ENCODE measurements at places on chromosomes 7 and 10.

DNA sequence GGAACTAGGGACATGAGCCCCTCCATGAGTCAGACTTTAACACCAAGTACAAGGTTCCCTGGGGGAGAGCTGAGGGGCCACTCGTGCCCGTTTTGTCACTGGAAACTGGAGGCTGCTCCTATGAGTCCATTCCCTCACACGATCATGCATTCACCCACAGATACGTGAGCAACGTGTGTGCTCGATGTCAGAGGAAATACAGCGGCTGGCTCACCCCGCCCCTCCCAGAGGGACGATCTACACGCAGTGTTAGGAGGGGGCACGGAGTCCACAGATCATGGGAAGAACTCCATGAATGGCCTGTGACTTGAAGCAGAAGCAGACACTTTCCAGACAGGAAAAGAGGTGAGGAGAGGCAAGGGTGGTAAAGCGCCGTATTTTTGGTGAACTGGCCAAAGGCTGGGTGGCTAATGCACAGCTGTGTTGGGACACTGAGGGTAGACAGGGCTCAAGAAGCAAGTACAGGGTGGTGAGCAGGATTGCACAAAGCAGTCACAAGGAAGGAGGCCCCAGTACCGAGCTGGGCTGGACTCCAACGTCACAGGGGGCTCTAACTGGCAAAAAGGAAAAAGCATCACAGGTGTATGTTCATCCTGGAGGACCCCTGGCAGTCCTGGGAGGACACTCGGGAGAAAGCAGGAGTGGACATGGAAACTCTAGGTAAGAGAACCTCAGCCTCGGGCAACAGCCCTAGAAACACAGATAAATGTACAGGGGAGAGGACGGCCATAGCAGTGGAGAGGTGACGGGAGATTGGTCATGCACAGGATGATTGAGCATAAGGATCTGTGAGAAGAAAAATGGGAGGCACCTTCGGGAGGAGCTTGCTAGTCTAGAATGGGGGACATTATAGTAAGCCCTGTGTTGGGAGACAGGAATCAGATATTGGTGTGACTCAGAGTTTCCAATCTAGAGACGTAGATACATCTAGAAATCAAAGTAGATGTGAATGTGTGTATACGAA lies 41.2 kb downstream of the TNS3 start:
- DNase-seq: no peak

- DNase-seq: no peak
These were observed 13.2 kb downstream of the SGPL1 start for GRCh38 chr10:70828923-70829322.

GRCh38 chr7:100978300-100978699 lies 8.9 kb downstream of the MUC12 start:
- no peak for DNase-seq

DNA sequence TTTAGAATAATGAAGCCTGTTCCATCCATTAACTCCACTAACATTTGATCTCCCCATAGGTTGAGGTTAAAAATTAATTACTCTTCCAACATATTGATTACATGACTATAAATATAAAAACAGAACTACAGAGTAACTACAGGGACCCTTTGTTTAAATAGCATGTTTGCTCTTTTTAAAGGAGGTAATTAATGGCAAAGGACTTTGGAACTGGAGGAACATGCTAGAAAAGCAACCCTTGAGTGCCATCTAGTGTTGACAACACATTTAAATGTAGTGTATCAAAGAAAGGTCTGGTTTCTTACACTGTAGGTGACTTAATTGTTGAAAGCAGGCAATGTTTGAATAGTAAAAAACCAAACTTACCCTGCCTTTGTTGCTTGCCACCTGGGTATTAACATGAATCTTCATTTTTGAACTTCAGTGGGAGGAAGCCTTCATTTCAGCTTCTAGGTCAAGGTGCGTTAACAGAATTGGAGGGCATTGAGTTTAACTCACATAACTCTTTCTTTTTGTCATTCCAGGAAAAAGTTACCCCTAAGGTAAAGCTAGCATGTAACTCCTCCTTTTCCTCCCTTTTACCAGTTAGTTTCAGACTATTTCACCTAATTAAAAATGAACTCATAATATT lies 52.6 kb upstream of the CAPZA2 start:
- peak; percentile 87 for DNase-seq

GRCh38 chr10:85600026-85600743 lies 766.4 kb downstream of the GRID1 start:
- no peak for DNase-seq

DNA sequence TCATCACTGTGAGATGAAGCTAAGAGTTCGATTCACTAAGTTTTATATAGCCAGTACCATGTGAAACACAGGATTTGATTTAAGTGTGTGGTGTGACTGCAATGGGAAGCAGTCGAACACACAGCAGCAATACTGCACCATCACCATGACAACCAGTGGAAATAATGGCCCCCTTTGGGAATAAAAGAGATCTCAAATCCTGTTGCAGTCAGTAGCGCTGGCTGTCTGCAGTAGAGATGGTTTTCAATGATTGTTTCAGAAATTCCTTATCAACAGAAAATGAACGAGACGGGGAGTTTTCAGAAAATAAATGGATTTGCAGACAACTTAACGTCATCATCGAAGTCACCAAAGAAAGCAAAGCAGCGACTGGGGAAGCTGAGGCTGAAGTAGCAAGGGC lies 91.0 kb downstream of the PTPRE start:
- DNase-seq: peak; percentile 54

- DNase-seq: no peak
These were observed 21.5 kb upstream of the PPP3CB start for GRCh38 chr10:73517166-73517888.

DNA sequence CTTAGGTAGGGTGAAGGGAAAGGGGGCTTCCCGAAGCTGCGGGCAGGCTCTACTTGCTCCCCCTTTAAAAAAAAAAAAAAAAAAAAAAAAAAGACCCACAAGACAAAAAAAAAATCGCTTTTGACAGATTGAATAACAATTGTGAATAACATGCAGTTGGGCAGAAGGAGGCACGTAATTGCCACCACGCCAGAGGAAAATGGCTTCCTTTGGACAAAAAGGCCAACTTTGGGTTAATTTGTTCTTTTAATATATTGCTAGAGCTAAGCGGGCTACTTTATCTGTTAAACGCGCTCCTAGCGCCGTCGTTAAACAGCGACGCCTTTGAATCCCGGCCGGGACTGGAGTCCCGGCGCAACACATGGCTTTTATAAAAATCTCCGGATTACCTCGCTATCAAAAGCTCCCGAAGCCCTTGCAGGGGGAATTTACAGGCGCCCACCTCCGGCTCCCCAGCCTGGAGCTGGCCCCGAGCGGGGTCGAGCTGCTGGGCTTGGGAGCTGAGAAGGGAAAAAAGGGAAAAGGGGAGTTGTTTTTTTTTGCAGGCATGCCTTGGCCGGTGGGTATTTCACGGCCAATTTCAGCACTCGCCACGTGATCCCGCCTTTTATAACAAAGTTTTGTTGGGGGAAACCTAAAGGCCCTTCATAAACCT lies 1.2 kb downstream of the HOXA11 start:
- DNase-seq: no peak

GRCh38 chr10:35495521-35496119 lies 109.5 kb upstream of the GJD4 start:
- no peak for DNase-seq

DNA sequence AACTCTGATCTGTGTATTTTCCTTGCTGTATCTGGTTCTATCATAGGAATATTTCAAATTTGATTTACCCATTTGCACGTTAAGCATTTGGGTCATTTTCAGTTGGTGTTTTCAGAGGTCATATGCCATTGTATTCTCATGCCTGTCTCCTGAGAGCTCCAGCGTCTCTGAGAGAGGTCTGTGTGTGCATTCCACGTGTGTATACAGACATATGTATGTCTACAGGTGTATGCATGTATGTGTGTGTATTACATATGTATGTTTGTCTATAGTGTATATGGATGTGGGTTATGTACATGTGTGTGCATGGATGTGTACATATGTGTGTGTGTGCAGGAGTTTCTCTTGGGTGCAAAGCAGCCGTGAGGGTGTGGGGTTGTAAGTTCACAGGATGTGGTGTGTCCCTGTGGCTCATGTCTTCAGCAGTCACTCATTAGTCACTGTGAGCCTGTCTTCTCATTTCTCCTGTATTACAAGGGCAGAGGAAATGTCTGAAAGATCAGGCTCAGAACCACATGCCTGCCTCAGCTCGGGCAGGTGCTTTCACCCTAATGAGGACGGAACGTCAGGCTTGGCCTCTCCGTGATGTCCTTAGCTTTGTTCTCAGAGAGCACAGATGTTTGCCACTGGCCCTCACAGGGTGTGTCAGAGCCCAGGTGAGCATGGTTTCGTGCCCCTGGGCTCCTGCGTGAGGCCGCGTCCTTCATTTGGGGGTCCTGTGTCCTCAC lies 101.6 kb downstream of the NKX6-2 start:
- peak; percentile 23 for DNase-seq

GRCh38 chr7:44212018-44212417 lies 11.2 kb downstream of the YKT6 start:
- DNase-seq: peak; percentile 64

DNA sequence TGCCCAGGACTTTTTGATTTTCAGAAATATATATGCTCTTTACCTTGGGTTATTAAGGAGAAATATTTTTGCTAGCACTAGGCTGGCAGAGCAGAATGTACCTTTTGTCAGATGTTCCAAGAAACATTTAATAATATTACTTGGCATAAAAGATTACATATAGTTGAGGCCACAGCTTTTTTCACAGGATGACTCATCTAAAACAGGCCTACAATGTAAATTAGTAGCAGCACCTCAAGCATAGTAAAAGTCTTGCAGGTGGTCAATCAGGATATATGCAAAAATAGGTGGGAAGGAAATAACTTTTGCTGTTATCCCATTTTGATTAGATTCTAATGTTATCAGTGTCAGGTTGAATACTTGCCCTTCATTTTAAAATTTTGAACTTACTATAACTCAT lies 14.9 kb upstream of the ITGB1 start:
- no peak for DNase-seq

GRCh38 chr10:98676895-98677294 lies 230.2 kb upstream of the HPS1 start:
- no peak for DNase-seq

- peak; percentile 71 for DNase-seq
These were observed 52.1 kb downstream of the TSPAN12 start for GRCh38 chr7:120805636-120806388.

DNA sequence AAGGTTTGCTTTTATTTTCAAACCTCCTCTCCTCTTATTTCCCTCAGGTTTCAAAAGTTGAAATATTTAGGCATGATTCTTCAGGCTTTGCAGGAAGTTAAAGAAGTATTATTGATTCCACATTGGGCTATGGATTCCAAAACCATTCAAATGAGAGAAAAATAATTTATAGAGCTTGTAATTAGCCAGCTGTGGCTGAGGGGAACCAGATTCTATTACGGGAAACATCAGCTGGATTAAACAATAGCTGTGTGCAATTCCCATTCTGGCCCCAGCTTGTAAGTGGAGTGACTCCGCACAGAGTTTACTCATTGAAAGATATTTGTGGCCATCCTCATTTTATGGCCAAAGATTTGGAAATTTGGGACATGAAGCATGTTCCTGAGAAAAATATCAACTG lies 77.0 kb upstream of the PHYHIPL start:
- no peak for DNase-seq

- no peak for DNase-seq
These were observed 408.1 kb downstream of the INHBA start for GRCh38 chr7:41294556-41295454.

DNA sequence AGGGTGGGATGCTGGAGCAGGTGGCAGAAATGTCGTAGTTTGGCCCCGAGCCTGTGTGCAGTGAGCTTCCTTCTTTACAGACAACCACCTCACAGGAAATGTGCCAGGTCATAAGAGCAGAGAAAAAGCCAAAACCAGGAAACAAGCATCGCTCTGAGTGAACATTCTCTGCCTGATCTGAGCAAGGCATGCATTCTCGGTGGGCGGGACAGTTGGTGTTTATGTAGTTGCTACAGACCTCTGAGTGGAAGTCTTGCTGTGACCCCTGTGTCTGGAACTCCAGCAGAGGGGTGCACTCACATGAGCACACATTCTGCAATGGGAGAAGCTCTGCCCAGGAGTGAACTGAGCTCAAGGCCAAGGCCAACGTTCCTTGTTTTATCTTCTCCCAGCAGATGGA lies 230.1 kb downstream of the TCERG1L start:
- DNase-seq: peak; percentile 1

- peak; percentile 1 for DNase-seq
These were observed 106.4 kb upstream of the CDCA7L start for GRCh38 chr7:22051886-22052673.

DNA sequence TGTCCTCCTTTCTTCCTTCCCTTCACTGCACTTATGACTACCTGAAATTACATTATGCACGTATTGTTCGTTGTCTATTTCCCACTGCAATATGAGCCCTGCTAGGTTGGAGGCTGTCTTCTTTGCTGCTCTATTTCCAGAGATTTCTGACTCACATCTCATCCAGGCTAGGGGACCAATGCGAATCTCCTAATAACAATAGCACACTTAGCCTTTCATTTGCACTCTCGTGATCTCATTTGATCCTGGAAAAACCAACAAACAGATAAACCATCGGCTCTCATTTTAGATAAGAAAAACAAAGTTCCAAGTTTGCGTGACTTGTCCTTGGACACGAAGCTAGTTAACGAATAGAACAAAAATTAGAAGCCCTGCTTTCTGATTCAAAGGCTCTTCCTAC lies 1.4 kb downstream of the ZNF438 start:
- DNase-seq: peak; percentile 51

DNA sequence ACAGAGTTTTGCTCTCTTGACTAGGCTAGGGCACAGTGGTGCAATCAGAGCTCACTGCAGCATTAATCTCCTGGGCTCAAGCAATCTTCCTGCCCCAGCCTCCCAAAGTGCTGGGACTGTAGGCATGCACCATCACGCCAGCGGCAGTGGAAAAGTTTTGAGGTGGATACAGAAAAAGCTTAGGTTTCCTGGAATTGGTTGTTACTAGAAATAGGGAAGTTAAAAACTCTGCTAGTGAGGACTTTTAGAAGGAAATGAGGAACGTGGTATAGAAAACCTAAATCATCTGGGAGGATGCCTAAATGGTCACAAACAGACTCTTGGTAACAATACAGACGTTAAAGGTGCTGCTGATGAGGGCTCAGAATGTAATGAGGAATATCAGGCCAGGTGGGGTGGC lies 10.9 kb upstream of the SNX8 start:
- DNase-seq: no peak

DNA sequence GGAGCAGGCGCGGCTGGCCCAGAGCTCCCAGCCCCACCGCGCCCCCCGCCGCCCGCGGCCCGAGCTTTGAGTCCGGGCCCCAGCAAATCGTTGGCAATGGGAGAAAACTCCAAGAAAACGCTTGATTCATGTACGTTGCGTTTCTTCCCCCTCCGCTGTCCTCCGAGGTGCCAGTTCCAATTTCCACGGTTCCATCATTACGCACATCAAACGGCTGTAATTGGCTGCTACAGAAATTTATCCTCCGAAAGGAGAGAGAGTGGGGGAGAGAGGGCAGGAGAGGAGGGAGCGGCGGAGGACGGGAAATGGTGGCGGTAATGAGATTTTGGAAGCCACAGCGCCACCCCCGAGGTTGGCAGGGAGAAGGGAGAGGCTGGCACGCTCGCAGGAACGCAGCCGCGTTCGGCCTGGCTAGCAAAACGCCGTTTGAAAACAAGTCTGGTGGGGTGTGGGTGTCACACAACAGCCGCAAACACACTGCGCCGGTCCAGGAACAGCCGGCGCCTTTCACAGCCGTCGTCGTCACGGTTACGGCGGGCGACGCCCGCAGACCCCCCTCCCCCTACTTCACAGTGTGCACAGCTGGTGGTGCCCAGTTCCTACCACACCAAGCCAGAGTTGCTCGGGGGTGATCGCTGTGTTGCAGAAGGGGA lies 57.5 kb downstream of the UNCX start:
- no peak for DNase-seq

- DNase-seq: no peak
These were observed 25.0 kb downstream of the CYP3A7 start for GRCh38 chr7:99709838-99710578.

Measured in choroid plexus epithelial cell (primary cell).